ENCODE measurements at places on chromosomes 3 and 15.

DNA sequence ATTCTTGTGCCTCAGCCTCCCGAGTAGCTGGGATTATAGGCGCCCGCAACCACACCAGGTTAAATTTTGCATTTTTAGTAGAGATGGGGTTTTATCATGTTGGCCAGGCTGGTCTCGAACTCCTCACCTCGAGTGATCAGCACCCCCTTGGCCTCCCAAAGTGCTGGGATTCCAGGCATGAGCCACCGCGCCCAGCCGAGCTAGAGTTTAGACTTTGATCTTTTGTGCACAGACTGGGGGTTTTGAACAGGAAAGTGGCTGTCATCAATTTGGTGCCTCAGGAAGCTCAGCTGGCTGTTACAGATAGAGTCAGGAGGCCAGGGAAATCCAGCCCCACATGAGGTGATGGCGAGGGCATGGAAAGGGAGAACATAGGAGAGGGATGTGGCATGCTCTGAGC lies 19.3 kb upstream of the IREB2 start:
- no peak for DNase-seq

- DNase-seq: no peak
Observed at GRCh38 chr3:67094774-67095173, 96.7 kb downstream of the KBTBD8 start.

DNA sequence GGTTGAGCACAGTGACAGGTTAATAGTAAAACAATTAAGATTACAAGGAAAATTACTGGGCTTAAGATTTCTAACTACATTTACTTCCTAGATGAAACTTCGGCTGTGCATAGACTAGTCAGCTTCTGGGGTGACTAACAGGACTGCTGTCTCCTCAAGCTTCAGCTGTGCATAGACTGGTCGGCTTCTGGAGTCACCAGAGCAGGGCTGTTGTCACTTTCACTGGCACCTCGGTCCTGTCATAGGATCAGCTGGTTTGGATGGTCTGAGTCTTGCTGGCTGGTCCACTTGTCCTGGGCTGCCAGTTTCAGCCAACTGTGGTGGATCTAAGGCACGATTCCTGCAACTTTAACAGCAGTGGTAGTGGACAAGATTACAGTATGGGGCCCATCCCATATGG lies 23.9 kb upstream of the ACAD9 start:
- DNase-seq: no peak

- DNase-seq: no peak
Observed at GRCh38 chr3:156687023-156687422, 12.6 kb downstream of the TIPARP start.

DNA sequence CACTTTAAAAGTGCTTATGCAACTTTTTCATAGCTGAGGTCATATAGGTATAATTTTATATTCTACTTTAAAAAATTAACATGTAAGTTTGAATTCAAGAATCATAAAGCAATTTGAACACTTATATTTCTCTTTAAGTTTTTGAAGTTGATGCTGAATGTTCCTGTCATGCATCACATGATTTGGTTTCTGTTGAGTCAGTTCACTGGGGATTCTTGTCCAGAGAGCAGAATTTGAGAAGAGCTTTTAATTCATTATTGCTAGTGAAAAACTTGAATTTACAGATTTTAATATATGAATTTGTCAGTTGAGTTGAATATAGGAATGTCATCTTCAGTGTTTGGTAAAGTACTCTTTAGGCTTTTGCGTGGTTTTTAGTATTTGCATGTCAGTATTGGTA lies 7.9 kb downstream of the SLC25A26 start:
- no peak for DNase-seq

- no peak for DNase-seq
Observed at GRCh38 chr3:67362686-67363085, 291.7 kb downstream of the SUCLG2 start.

DNA sequence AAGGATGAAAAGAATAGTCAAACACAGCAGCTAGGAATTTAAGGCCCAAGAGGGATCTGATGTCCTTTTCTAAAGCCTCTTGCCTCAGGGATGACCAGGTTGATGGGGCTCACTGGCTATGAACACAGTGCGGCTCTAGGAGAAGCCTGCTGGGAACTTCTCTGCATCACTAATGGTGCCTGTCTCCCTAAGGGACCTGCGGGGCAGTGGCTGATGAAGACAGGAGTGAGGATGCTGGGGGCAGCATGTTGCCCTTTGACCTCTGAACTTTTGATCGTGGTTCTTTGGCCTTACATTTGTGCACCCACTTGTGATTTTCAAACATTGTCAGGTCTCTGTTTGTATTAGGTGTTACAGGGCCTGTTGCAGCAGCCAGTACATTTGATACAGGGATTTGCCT lies 64.9 kb upstream of the KLHL25 start:
- DNase-seq: no peak

GRCh38 chr3:134104031-134104430 lies 74.3 kb upstream of the SLCO2A1 start:
- DNase-seq: no peak

DNA sequence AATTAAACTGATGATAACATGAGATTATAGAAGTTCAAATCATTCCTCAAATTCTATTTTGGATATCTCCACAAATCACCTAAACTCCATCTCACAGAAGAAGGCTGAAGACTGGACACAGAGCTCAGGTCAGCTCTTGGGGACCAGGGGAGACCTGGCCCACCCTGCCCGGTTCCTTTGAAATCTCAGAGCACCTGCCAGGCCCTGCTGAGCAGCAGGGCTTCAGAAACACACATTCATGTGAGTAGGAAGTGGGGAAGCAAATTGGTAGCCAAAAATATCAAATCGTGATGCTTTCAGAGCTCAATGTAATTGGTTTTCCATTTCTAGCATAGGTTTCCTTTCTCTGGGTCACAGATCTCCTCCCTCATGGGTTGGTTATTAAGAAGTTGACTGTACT lies 76.2 kb downstream of the OCA2 start:
- no peak for DNase-seq

- DNase-seq: no peak
Observed at GRCh38 chr15:72237029-72237852, 6.3 kb upstream of the PKM start.

DNA sequence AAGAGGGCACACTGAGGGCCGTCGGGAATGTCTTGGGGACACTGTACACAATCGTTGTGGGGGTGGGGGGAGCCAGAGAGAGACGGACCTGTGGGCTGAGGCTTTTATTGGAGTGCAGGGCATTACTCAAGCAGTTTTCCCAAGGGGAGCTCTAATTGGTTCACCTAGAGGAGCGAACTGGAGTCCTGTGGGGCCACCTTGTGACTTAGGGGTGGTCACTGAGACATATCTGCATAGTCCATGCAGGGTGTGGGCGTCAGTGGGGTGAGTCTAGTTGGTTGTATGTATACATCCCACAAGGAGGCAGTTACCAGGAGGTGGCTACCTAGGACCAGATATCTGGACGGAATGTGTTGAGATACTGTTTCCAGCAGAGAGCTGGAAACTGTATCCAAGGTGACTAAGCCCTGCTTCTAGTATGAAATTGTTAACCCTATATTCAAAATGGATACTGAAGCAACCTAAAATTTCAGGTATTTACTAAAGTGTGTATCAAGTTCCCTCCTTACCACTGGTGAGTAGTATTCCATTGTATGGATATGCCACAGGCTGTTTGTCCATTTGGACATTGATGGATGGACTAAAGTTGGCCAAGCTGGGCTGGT lies 2.6 kb upstream of the PIGZ start:
- DNase-seq: no peak

DNA sequence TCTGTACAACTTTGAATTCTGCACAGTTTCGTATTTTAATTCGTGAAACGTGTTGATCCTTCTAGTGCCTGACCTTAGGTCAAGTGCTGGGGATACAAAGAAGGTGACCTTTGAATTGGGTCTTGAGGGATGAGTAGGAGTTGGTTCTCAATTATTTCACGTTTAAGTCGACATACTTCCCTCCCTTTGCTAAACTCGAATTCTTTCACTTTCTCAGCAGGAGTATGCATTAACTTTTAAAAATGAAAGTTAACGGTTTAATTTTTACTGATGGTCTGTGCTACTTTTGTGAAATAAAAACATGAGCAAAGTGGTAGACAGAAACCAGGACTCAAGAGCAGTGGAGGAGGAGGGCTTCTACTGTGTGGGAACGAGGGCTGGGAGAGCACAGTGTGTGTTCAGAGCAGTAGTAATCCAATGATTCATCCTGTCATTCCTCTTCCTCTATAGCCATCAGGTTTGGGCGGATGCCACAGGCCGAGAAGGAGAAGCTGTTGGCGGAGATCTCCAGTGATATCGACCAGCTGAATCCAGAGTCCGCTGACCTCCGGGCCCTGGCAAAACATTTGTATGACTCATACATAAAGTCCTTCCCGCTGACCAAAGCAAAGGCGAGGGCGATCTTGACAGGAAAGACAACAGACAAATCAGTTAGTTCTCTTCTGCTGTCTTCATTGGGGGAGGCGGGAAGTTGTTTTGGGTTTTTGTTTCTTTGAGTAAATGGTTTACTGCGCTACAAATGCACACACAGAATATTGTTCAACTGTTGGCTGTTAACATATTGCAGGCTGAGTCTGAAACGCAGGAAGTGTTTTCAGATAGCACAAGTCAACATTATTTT lies 78.6 kb upstream of the TSEN2 start:
- no peak for DNase-seq

- DNase-seq: no peak
Observed at GRCh38 chr3:66486202-66486601, 14.6 kb downstream of the LRIG1 start.

- no peak for DNase-seq
Observed at GRCh38 chr3:195542316-195542697, 818 bp downstream of the PPP1R2 start.

- DNase-seq: no peak
Observed at GRCh38 chr15:95263751-95264150, 1032.4 kb downstream of the MCTP2 start.

GRCh38 chr3:177615015-177615414 lies 417.7 kb upstream of the TBL1XR1 start:
- DNase-seq: no peak

DNA sequence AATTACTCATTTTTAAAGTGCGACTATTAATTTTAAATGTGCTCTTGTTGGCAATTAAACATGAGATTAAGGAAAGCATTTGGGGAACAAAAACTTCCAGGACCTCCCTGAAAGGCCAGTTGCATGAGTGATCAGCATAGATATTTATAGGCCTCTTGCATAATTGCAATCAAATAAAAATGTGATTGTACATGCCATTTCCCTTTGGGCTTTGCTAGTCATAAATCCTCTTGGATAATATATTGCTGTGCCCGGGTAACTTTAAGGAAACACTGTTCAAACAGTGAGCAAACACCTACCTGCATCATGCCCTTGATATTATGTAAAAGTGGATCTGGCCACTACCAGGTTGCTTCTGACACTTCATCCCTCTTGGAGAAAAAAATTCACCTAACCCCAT lies 239.1 kb downstream of the MCTP2 start:
- no peak for DNase-seq
